ENCODE measurements at places on chromosomes 7 and 10.

DNA sequence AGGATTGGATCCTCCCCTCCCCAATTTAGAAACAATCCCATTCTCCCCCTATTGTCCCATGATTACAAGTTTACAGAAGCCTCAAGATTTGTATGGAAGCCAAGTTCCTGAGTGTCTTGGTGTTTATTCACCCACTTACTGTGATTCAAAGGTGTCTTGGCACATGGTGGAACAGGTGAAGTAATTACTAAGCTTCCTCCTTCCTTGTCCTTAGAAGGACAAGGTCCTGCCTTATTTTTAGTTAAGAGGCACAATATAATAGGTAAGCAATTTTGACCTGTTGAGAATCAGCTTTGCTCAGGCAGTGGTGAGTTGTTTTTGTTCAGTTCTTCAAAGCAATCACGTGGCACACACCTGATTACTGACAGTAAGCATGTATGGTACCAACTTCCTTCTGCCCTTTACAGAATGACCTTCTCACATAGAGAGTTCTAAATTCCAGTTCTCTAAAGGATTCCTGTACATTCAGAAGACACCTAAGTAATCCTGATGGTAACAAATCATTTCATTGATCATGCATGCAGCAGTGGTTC lies 60.7 kb upstream of the SLC13A1 start:
- no peak for DNase-seq

DNA sequence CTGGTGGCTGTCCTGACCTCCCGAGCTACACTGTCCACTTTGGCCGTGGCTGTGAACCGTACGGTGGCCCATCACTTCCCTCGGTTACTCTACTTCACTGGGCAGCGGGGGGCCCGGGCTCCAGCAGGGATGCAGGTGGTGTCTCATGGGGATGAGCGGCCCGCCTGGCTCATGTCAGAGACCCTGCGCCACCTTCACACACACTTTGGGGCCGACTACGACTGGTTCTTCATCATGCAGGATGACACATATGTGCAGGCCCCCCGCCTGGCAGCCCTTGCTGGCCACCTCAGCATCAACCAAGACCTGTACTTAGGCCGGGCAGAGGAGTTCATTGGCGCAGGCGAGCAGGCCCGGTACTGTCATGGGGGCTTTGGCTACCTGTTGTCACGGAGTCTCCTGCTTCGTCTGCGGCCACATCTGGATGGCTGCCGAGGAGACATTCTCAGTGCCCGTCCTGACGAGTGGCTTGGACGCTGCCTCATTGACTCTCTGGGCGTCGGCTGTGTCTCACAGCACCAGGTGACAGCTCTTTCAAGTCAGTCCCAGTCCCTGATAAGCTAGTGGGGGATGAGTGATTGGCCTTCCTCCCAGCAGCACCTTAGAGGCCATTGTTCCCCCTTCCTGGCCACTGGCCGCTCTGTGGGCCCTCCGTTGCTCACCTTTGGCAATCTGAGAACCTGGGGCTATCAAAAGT lies 3.0 kb downstream of the CHPF2 start:
- DNase-seq = no peak

- no peak for DNase-seq
Measured at GRCh38 chr10:99368646-99369045, 39.5 kb downstream of the CNNM1 start.

DNA sequence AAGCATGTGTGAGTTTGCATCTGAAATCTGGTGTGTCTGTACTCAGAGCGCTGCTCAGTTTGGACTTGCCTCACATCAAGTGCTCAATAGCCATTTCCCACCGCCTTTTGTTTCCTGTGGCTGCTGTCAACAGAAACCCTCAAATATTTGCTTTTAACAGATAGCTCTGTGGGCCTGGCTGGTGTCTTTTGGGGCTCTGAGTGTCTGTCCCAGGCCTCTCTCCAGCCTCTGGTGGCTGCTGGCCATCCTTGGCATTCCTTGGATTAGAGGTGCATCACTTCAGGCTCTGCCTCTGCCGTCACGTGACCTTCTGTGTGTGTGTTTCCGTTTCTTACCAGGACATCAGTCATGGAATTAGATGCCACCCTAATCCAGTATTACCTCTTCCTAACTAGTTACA lies 9.3 kb downstream of the YKT6 start:
- DNase-seq = no peak

- DNase-seq = no peak
Measured at GRCh38 chr10:132420469-132420980, 23.5 kb downstream of the PWWP2B start.

GRCh38 chr10:77879710-77880109 lies 46.8 kb downstream of the DLG5 start:
- no peak for DNase-seq

- peak; percentile 73 for DNase-seq
Measured at GRCh38 chr7:4775848-4776623, 613 bp downstream of the AP5Z1 start.

GRCh38 chr7:39659356-39660013 lies 36.1 kb downstream of the RALA start:
- no peak for DNase-seq

GRCh38 chr7:4751398-4751947 lies 23.9 kb upstream of the AP5Z1 start:
- no peak for DNase-seq

DNA sequence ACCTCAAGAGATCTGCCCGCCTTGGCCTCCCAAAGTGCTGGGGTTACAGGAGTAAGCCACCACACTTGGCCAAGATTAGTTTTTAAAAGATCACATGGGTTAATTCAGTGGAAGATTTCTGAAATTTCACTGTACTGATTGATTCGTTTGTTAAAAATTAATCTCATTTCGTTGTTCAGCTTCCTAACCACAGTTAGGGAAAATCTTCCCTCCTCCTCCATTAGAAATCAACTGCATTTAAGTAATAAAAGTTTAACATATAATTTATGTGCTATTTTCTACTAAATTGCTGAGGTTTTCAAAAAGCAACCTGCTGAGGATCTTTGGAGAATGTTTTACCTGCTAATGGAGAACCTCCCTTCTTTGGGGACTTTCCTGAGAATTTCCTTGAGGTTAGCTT lies 522.4 kb downstream of the GATA3 start:
- DNase-seq = no peak

DNA sequence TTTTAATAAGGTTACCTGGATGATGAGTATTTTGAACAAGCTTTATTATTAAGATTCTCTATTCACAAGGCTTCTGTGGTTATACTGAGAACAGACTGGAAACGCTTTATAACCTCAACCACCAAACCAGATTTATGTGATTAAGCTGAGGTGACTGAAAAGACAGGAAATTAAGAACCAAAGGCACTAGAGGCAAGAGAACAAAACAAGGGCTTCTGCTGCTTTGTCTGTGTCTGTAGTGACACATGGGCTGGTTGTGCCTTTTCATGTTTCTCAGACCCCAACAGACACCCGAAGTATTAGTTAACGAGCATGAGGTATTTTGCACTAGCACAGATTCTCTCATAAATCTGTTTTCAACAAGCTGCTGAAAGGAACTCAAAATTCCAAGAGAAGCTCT lies 64.4 kb downstream of the RAPGEF5 start:
- DNase-seq = no peak

GRCh38 chr7:33636359-33636758 lies 269.0 kb upstream of the BMPER start:
- DNase-seq = no peak

DNA sequence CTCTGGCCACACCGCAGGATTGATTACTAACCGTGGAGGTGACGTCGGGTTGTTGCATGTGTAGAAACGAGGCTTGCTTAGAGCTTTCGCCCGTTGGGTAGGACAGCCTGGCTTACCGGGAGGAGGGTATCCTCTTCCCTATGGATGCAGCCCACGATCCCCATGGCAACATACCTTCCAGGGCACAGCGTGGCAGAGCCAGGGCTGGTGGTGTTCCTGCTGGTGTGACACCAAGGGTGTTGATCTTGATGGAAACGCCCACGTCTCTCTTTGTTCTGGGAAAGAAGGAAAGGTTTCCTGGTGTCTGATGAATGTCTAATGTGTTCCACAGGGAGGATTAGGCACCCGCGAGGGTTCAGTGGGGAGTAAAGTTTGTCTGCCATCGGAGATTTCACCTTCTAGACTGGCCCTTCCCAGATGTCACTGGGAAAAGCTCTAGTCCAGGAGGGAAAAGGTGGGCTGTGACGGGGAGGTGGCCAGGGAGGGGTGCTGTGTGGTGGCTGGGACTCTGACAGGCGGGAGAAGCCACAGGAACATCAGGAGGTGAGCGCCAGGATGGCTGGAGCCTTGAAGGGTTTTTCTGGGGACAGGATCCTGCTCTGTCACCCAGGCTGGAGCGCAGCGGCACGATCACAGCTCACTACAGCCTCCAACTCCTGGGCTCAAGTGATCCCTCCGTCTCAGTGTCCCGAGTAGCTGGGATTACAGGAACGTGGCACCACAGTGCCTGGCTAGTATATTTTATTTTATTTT lies 102.1 kb downstream of the CUX1 start:
- no peak for DNase-seq

DNA sequence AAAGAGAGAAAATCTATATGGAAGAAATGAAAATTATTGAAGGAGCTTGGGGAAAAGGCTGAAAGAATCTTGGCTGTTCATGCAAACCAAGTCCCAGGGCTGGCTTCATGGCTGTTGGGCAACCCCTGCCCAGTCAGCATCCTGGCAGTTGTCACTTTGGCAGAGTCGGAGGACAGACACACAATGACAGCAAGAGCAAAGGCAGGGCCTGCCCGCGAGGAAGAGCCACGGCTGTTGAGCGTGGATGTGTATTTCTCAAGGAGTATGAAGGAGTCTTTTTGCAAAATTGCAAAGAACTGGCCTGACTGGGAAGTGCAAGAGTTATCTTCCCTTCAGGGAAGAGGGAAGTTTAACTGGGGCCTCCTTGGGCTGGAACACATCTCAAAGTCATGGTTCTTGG lies 11.7 kb downstream of the PTPRE start:
- no peak for DNase-seq

DNA sequence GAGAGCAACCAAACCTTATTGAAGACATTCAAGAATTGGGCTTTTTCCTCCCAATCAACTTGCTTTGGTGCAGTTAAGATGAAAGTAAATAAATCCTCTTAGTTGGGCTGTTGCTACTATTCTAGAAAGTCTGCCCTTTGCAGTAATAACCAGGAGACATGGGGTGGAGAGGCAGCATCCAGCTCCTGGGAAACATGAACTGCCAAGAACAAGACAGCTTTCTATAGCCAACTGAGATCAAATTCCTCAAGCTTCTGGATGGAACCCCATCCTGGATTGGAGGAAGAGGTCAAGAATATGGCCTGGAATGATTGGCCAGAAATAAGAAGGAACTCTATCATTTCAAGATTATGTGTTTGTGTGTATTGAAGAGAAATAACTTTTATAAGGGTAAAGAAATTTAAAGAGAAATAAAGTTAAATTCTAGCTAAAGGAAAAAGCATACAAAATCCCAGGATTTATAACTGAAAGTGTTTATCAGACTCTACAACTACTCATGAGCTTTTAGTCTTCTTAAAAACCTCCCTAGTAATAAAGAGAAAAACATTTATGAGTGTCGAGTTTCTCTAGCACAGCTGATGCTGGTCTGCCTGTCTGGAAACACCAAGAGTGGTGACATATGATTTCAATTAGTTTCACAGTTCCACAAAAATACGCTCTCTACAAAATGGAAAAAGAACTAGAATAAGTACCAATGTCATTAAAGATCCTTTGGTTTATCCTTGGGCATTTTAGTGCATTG lies 70.1 kb upstream of the COL1A2 start:
- no peak for DNase-seq

DNA sequence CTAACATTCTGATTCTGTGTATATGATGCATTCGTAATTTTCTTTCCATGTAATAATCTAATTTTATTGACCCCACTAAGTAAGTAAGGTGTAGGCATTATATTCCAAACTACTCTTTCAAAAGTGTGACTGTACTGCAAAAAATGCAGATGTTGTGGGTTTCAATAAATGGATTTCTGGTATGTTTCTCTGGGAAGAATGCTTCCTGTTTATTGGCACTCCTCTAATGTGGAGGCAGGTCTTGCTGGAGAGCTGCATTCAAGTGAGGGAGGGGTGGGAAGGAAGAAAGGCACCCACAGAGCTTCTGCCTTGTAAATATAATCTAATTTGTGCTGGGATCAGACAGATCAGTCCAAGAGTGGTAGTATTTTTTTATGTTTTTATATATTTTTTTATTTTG lies 23.9 kb downstream of the ST7 start:
- no peak for DNase-seq

DNA sequence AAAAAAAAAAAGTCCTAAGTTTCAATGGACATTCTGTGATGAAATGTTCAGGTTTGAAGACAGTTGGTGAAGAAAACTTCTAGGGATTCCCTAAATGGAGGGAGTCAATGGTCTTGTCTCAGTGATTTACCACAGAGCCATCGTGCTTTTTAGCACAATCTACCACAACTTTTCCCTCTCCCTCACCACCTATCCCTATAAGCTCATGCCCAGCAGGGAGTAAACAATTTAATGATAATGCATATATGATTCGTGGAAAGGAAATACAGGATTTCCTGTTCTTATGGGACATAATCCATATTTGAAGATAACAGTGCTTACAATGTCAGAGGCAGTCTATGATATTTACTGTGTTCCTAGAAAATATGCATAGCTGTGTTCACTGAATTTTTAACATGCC lies 38.4 kb upstream of the CD36 start:
- DNase-seq = no peak

GRCh38 chr10:28744069-28744768 lies 66.9 kb downstream of the BAMBI start:
- no peak for DNase-seq

DNA sequence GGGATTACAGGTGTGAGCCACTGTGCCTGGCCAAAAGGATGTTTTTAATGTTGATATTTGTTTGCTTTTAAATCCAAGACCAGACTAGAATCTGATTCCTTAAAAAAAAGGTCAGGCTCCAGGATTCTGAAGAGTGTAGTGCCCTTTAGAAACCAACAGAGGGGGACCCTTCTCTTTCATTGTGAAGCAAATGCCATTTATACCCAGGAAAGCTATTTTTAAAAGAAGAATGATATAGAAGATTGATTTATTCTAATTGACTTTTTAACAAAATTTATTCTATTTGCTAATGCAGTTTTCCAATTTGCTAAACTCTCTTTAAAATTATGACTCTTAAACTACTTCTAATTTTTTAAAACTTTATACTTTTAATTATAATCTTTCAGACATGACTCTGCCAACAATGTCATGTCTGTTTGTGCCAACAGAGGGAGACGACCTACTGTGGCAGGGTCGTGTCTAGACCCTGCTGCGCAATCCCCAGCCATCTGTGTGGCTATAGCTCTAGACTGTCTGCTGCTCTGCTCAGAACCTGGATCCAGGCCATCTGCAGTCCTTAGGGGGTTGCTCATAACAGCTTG lies 201.0 kb upstream of the IMMP2L start:
- DNase-seq = no peak

DNA sequence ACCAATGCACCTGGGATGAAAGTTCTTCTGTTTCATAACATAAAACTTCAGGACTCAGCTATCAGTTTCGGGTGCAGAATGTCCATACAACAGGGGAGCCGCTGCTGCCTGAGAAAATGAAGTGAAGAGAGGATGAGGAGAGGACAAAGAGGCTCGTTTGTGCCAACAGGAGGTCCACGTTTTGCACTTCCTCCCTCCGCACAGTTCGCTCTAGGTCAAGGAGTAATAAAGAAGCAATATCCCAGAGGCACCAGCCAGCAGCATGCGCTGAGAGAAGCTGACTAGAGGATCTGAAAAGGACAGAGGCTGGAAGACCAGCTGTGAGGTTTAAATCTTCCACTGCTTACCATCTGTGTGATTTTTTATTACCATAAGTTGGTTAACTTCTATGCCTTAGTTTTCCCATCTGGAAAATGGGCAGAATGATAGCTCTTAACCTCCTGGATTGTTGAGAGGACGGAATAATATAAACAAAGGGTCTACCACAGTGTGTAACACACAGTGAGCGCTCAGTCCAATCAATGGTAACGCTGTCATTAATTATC lies 709 bp downstream of the GPAM start:
- no peak for DNase-seq

- DNase-seq = no peak
Measured at GRCh38 chr7:100099452-100099851, 1.7 kb downstream of the MCM7 start.
